ENCODE measurements at places on chromosomes 7 and 10. TPM values are rescaled to one million over a fixed set of nuclear protein-coding genes. Genes with fewer than 3 reads are reported as not detected.

DNA sequence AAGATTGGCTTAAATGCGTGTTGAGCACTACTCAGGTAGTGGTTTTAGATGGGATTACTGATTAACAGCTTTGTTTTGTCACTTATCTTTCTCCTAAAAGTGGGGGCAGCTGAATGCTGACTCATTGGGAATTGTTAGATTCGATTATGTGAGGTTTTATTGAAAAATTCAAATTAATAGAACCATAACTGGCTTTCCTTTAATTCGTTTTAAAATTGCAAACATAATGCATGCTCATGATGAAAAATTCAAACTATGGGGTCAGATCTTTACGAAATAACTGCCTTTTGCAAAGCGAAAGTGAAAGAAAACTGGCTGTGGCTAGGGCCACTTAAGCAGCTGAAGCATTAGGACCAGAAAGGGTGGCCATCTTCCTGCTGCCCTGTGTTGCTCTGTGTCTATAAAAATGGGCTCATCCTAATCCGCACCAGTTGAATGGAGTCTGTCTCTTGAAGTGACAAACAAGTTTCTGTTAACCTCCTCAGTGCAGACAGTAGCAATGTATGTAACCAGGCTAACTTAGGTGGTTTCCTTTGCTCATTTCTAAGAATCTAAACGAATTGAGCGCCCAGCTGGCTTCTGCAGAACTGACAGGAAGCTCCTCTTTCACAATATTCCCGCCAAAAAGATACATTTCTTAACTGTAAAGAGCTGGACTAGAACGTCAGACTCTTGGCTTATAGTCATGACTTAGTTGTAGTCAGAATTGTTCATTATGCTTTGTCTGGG lies 27.8 kb downstream of the DENND10 start:
- DNase-seq, result no peak

The FAM25G gene
- not detected for total RNA-seq

DNA sequence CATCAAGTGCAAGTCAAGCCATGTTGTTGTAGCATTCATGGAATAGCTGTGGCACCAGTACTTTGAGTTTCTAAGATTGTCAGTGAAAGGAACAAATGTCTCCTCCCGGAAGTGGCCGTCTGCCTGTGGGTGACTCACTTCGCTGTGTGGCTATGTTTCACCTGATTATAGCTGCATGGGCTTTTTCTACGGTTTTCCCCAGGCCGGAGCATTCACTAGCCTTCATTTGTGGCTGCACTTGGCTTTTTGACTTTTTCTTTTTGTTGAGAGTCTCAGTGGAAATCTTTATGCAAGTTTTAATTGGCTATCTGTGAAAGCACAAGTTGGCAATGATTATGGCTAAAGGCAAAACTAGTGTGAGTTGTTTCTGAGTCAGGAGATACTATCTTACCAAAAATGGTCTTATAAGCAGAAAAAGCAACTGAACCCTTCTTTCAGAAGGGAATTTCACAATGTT lies 35.0 kb downstream of the SRI start:
- no peak for DNase-seq

- no peak for DNase-seq
Measured at GRCh38 chr7:99267481-99267840, 5.2 kb upstream of the MYH16 start.

The KLLN gene
- total RNA-seq, result 0.82 TPM

- no peak for DNase-seq
Measured at GRCh38 chr10:49441488-49442476, 45.9 kb upstream of the DRGX start.

DNA sequence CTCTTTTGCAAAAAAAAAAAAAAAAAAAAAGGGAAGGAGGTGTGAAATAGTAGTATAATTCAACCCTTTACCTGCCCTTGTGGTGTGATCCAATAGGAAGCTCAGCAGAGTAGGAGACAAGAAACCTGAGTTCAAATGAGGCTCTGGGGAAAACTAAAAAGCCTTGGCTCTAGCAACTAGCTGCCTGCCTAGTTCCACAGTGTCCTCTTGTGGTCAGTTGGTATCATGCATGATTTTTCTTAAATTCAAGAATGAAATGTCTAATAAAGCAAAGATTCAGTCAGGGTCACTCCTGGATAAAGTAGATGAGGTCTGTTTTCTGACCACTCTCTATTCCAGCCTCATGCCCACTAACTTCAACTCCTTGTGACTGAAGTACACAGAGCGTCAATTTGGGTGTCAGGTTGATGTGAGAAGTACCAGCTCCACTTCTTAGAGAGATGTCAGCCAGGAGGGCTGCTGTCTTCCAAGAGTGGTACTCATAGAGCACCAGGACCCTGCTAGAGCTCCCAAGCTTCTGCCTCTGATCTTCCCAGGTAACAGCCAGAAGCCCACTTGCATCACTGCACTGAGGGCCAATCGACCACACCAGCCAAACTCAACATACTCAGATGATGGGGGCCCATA lies 10.5 kb downstream of the LSM5 start:
- DNase-seq, result peak; percentile 21

DNA sequence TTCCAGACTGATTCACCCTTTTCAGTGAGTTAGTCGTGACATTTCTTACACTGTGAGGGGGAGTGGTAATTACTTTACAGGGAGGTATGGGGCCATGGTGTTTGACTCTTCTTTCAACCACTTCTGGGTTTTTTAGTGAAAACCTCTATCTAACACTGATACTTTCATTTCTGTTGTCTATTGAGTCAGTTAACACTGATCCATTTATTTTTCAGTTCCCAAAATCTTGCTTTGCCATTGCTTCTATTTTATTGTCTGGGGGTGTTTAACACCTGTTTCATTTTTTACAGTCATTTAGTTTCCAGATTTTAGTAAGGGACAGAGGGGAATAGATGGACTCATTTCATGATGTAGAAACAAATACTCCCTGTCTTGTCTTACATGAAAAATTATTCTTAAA lies 61.5 kb downstream of the HELLS start:
- DNase-seq, result no peak

DNA sequence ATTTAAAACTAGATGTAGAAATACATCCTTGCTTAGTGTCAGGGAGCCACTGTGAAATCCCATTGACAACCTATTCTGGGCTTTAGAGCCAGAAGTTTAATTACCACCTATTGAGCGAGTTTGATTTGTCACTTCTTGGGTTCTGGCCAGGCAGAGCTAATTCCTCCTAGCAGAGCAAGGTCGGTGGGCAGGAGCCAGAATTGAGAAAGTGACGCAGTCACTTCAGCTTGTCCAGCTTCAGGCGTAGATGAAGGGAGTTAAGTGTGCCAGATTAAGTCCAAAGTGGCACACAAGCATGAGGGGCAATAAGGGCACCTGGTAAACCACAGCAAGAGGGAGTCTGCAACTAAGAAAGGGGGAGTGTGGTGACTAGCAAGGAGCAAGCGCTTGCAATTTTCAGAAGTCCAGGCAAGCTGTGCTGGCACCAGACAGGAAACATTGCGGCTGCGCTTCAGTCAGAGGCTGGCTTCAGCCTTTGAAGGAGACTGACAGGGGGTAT lies 119.4 kb downstream of the ST7 start:
- peak; percentile 75 for DNase-seq

GRCh38 chr10:8321990-8322389 lies 267.5 kb downstream of the GATA3 start:
- DNase-seq, result no peak

DNA sequence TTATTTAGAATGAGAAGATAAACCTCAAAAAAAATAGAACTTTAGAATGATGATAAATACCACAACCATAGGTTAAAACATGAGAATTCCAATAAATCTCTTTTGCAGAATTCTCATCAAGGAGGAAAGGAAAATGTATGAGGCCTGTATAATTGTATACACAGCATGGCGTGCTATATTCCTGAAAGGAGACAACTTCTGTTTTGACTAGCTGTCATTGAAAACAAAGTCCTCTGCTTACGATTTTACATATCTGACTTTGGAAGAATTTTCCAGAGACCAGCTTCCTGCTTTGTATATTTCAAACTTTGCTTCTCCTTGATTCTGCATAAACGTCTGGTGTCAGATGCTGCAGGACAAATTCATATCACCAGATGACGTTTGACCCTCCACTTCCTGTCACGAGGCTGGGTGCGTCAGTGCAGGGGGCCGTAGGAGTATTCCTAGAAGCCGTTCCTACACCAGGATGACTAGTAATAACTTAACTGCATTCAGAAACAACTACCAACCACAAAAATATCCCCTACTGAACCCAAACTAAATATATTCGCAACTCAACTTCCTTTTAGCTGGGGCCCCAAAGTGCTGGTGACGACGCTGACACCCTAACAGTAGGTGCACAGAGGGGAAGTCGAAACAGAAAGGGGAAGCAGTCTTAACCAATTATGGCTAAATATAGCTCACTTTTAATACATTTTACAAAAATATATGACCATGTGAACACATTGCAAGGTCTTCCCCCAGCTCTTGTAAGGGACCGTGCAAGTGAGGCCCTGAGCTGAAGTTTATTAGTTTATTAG lies 178.6 kb upstream of the INHBA start:
- no peak for DNase-seq

- no peak for DNase-seq
Measured at GRCh38 chr7:96033009-96033598, 260.8 kb downstream of the DYNC1I1 start.

The GNGT1 gene
- total RNA-seq, result not detected

The CYP3A4 gene
- not detected for total RNA-seq

GRCh38 chr7:51101111-51101757 lies 215.4 kb downstream of the COBL start:
- DNase-seq, result no peak

- DNase-seq, result no peak
Measured at GRCh38 chr7:28941633-28942032, 16.5 kb downstream of the TRIL start.

The CPXM2 gene
- 1.8 TPM for total RNA-seq

The NPC1L1 gene
- not detected for total RNA-seq

DNA sequence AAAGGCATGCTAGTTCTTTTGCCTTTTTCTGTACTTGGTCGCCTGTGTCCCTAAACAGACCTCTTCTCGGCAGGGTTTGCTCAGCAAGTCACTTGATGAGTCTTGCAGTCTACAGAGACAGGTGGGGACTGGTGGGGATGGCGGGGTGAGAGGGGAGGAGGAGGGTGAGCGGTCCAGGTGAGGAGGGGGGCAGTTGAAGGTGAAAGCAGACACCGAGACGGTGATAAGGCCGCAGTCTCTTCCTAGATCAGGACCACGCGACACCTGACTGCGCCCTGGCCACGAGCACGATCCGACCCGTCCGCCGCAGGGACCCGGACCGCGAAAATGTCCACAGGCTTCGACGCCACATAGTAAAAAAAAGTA lies 566 bp downstream of the ASNS start:
- peak; percentile 40 for DNase-seq

GRCh38 chr7:123972831-123973230 lies 47.8 kb downstream of the SPAM1 start:
- no peak for DNase-seq

The EPO gene
- not detected for total RNA-seq

- no peak for DNase-seq
Measured at GRCh38 chr10:116779076-116779687, 36.8 kb upstream of the HSPA12A start.

DNA sequence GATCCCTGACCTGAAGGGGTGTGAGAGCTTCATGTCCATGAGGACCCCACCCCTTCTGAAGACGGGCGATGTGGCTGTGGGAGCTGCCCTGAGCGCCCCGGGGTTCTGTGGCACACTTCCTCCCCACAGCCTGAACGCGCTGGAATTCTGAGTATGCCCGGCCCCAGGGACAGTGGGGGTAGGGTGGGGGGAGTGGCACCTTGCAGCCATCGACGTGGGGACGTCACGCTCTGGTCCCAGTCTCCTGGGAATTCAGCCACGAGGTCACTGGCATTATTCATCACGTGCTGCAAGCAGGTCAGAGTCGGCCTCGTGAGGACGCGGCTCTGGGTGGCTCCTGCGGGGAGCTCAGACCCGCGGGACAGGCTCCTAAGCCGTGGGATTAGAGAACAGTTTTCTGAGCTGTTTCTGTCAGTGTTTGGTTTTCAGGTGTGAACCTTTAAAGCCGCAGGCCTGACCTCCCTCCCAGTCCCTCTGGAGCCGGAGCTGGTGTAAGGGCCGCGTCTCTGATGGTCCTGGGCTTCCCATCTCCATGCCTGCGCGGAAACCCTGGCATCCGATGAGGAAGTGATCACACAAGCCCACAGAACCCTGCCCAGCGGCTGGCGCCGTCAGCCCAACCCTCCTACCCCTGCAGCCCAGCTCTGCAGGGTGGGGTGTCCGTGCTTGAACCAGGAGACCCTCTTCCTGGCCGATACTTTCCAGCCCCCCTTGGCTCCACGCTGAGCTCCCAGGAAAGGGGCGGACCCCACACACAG lies 16.1 kb downstream of the GPR146 start:
- no peak for DNase-seq

DNA sequence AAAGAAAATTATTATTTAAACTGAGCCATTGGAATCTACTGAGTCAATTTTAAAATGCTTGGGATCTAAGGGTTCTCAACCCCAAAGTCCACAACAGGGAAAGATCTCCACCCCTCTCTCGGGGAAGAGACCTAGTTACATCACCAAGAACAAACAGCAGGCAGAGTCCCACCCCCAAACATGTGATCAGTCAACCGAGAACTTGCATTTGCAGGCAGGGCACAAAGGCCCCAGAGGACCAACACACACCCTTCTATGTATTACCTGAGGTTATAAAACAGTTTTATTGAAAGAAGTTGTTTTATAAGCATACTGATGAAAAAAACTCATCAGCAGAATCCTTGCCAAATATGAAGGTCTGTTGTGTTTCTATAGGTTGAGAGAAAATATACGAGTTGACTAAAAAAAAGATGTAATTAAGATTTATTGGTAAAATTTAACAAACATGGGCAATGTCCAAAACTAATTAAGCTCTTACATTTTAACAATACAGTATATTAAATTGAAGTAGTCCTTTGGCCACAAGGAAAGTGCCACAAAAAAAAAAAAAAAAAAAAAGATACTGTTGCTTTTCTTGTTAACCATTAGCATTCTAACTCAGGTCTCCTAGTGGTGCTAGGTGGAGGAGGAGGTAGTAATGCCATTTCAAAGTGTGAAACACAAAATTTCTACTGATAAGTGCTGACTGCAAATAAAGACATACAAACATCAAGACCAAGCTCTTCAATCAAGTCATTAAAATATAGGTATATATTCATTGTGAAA lies 975 bp upstream of the USP54 start:
- DNase-seq, result no peak

- no peak for DNase-seq
Measured at GRCh38 chr7:2102375-2102723, 130.4 kb downstream of the MAD1L1 start.

The SPDYE2 gene
- not detected for total RNA-seq

The HTR7 gene
- 2.2 TPM for total RNA-seq

DNA sequence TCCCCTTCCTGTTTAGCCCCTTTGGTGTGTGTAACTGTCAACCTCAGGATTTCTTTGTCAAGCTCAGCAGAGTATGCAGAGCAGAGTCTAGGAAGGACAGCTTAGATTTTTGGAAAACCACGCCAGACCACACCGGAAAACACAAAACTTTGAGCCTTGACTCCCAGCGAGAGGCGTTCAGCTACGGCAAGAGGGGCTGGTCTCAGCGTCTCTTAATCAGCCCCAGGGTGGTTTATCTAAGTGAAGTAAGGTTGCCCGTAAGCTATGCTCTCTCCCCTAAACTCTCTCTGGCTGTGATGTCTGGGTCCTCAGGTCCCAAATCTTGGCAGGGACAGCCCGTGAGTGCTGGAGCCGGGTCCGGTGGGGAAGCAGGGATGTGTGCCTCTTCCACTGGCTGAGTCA lies 230.9 kb downstream of the KLF6 start:
- DNase-seq, result no peak

The ITGB8 gene
- 82.5 TPM for total RNA-seq

The GARIN1A gene
- 1.9 TPM for total RNA-seq

GRCh38 chr10:85946713-85947326 lies 419.8 kb downstream of the GRID1 start:
- no peak for DNase-seq

GRCh38 chr10:64996886-64997285 lies 1475.7 kb downstream of the REEP3 start:
- no peak for DNase-seq
